T-helper 2 cell (primary cell): ENCODE measurements at places on chromosomes 7 and 10.
A peak's percentile ranks its signal among the peaks of the same experiment; 100 is the strongest.

- peak; percentile 13 for DNase-seq
Measured at GRCh38 chr10:17453373-17454091, 863 bp downstream of the ST8SIA6 start.

GRCh38 chr7:22452142-22452959 is 47.6 kb downstream of the STEAP1B start:
- DNase-seq: peak; percentile 26

- DNase-seq: no peak
Measured at GRCh38 chr7:30924624-30925023, 13.0 kb downstream of the AQP1 start.

GRCh38 chr7:20279979-20280378 is 50.7 kb upstream of the ITGB8 start:
- no peak for DNase-seq

GRCh38 chr10:75720157-75720556 is 288.7 kb downstream of the LRMDA start:
- DNase-seq: no peak
